ENCODE measurements at places on chromosomes 3 and 15.

DNA sequence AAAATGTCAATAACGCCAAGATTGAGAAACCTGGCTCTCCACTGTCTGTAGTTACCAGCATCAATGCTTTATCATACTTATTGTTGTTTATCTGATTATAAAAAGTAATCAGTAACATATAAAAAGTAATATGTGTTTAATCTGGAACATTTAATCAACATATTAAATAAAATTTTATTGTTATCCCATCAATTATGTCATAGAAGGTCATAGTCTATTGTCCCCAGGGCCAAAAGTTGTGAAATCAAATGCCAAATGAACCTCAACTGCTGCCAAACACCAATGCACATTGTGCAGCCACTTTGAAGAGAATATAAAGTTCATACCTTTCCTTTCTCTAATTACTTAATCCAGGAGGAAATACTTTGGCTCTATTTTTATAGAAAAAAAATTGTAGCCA lies 106.6 kb downstream of the EOMES start:
- no peak for DNase-seq

- no peak for DNase-seq
Measured at GRCh38 chr15:31732726-31733125, 297.6 kb upstream of the CHRNA7 start.

- DNase-seq, result no peak
Measured at GRCh38 chr3:90241481-90241880, 1134.1 kb downstream of the EPHA3 start.

DNA sequence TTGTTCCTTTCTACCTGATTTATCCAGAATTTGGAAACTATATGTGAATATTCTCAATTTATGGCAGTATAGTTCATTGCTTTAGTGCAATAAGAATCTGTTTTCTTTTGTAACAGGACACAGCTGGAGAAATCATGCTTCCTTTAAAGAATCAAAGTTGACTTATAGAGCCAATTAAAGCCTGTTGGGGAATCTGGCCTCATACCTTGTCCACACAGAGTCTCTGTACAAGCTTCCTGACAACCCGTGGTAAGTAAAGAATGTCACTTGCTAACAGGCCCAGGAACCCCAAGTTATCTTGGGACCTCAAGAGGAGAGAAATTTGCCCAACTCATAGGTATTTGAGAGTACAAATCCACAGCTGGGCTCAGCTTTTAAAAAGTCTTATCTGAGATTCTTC lies 10.2 kb downstream of the ZNF445 start:
- DNase-seq, result no peak

DNA sequence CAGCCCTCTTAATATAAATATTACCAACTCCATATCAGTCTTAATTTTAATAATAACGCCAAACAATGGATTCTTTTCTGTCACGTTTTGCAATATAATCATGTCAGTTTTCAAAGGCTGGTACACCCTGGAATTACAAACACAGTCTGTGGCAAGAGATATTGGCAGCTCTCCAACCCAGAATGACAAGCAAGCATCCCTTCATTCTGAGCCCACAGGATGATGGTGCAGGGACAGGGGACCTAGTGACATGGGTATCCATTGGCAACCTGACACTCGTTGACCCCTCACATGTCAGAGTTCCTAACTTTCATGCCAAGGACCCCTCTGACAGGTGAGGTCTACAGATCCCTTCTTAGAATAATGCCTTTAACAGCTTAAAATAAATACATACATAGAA lies 154.5 kb upstream of the TSC22D2 start:
- no peak for DNase-seq

- no peak for DNase-seq
Measured at GRCh38 chr3:133970916-133971315, 58.8 kb downstream of the SLCO2A1 start.

DNA sequence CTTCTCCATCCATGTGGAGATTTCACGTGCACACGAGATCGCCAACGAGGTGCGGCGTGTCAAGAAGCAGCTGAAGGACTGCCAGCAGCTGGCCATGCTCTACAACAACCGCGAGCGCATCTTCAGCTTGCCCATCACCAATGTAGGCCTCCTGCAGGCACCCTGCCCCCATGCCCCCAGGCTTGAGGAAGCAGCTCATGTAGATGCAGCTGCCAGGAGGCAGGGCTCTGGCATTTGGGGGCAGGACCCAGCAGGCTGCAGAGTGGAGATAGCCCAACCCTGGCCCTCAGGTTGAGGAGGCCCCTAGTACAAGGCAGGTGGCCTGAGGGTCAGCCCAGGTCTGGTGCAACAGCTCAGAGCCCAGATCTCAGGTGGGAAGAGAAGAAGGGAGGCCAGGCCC lies 36.4 kb downstream of the DNAH1 start:
- DNase-seq, result no peak

- DNase-seq, result no peak
Measured at GRCh38 chr15:25346371-25346770, 92.5 kb downstream of the UBE3A start.

GRCh38 chr3:197499427-197499826 lies 56.3 kb downstream of the BDH1 start:
- no peak for DNase-seq

Measured in activated T-helper 1 cell treated with Interleukin-2 at 50 U/mL for 16 hours (primary cell).